Keratinocyte (primary cell): ENCODE measurements at places on chromosomes 4 and X.

DNA sequence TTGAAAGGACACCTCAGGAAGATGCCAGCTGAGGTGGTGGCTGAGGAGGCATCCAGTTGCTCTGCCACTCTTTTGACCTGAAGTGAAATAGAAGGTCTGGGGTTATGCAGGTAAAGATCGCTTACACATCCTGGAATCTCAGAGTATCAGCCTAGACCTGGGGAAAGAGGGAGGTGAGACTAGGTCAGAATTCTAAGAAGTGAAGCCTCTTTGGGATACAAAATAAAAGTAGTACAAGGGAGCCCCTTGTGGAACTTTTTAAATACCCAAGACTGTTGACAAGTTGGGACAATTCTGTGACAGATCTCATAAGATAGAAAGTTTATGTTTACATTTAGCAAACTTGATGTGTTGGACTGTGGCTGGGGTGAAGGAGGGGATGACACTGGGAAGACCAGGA is 263.1 kb downstream of the SPRY1 start:
- DNase-seq = no peak

DNA sequence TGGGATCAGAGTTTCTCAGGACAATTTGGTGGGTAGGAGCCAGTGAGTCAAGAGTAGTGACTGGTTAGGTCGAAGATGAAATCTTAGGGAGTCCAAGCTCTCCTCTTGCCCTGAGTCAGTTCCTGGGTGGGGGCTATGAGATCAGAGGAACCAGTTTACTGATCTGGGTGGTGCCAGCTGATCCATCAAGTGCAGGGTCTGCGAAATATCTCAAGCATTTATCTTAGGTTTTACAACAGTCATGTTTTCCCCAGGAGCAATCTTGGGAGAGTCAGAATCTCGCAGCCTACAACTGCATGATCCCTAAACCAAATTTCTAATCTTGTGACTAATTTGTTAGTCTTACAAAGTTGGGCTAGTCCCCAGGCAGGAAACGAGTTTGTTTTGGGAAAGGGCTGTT is 1833.2 kb upstream of the PCDH7 start:
- no peak for DNase-seq

DNA sequence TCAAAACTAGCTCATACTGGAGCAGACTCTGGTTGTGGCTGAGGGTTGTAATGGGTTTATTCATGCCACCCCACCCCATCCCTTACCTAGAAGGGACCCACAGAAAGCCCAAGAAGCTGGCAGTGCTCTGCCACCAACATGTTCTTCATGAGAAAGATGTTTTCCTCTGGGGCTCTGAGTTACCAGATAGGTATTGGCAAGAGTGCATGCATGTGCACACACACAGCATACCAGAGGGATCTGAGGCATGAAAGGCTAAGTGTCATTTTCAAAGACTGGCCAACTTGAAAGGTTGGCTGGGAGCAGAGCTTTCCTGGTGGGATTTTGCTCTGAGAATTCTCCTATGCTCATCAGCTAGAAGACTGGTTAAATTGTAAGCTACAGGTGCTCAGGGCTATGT is 65.2 kb downstream of the PHOX2B start:
- DNase-seq = no peak

- no peak for DNase-seq
Observed at GRCh38 chr4:14990484-14990883, 11.8 kb upstream of the CPEB2 start.

- peak; percentile 73 for DNase-seq
Observed at GRCh38 chr4:7677799-7678301, 243.1 kb upstream of the PSAPL1 start.

DNA sequence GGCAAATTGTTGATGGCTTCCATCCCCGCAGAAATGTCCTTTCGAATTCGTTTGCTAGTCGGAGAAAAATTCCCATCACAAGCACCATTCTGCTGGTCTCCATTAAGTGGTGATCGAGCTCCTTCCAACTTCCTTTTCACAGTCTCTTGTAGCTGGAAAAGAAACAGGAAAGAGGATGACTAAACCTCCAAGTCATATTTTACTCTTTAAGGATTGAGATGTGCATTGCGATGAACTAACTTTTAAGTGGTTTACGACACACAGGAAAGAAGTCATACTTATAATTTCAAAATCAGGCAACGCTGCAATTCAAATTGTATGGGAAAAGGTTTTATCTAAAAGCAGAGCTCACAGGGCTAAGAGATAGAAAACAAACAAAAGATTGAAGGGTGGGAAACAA is 225.2 kb downstream of the MGST2 start:
- DNase-seq = no peak

DNA sequence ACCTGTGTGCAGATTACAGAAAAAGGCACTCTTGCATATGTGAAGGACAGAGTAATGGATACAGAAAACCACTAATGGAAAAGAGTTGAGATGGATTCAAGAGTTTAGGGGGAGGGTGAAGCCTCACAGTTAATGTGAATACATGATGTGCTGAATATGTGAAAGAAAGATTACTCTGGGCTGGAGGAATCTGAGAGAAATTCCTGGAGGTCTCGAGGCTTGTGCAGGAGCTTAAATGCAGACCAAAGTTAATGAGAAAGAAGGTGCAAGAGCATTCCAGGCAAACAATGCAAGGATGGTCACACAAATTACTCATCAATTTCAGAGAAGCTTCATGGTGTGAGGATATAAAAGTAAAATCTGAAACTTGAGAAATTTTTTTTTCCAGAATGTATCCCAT is 768.8 kb downstream of the STPG2 start:
- no peak for DNase-seq

- no peak for DNase-seq
Observed at GRCh38 chr4:83109480-83110222, 4.9 kb downstream of the PLAC8 start.

DNA sequence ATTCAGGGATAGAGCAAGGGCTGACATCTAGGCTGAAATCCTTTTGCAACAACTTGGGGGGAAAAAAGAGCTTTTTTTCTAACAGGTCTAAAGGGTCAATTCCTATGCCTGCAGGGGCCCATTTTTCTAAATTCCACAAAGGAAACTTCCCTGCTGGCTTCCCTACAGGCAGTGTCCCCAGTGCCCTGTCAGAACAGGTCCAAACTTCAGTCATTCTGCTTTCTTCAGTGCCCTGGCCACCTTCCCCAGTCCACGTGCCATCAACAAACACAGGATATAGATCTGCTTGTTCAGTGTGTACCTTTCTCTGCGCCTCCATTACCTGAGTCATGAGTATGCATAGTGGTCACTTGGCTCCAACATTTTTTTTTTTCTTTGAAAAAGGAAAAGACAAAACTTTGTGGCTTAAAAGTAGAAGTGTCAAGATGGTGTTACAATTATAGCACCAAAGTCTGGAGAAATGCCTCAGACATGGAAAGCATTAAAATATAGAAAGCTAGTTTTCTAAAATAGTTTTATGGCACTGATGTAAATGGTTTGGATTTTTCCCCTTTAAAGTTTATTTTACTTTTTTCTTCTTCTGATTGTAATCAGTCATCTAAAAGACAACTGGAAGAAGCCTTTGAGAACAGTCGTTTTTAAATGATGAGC is 84.0 kb upstream of the JADE1 start:
- no peak for DNase-seq

- DNase-seq = no peak
Observed at GRCh38 chr4:73104695-73105094, 35.2 kb upstream of the COX18 start.

DNA sequence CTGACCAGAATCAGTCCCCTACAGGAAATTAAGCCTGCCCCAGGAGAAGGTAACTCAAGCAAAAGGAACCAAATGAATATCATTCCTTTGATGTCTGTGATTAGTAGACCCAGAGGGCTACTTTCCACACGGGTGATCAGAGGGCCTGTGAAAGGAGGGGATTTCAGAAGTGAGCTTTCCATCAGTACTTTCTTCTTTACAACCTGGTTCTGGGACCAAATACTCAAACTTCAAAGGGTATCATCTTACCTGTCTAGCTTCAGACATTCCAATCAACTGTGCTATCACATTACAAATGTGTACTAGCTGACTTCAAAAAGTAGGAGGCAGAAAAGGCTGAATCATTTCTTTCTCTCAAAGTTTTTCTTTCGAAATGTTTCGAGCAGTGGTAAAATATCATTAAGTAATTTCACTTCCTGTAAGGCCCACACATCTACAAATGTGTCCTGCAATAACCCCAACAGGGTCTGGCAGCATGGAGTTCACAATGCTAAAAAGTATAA is 23.9 kb downstream of the ACSL4 start:
- DNase-seq = no peak

DNA sequence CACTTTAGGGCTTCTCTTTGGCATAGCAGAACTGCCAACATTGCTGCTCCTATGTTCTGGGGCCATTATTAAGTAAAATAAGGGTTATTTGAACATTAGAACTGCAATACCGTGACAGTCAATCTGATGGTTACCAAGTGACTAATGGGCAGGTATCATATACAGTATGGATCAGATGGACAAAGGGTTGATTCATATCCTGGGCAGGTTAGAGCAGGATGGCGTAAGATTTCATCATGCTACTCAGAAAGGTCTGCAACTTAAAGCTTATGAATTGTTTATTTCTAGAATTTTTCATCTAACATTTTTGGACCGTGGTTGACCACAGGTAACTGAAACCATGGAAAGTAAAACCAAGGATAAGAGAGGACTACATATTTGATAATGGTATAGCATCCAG is 40.9 kb downstream of the BRCC3 start:
- no peak for DNase-seq

- no peak for DNase-seq
Observed at GRCh38 chr4:40270609-40271008, 64.5 kb upstream of the CHRNA9 start.

- DNase-seq = no peak
Observed at GRCh38 chr4:138560448-138560847, 318.3 kb upstream of the SLC7A11 start.

- DNase-seq = no peak
Observed at GRCh38 chr4:80226094-80226493, 28.8 kb downstream of the PRDM8 start.

GRCh38 chr4:162510115-162510514 is 346.3 kb upstream of the FSTL5 start:
- DNase-seq = no peak

- no peak for DNase-seq
Observed at GRCh38 chrX:51852621-51853020, 40.8 kb upstream of the MAGED1 start.

DNA sequence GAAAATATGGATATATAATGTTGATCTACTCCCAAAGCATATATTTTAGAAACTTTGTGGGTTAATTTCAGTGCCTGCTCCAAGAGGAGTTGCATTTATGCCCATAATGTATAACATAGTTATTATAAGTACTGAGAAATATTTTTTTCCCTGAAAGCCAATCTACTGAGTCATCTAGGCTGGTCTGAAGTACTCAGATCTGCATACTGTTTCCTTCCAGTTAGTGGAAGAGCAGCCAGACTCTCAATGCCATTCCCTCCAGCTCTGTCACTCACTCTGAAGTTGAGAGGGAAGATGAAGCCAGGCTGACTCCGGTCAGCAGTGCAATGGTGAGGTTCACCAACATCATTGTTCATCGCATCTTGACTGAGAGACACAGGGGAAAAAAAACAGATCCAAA is 505.1 kb downstream of the PPARGC1A start:
- DNase-seq = no peak

GRCh38 chr4:123168812-123169211 is 227.8 kb upstream of the SPRY1 start:
- no peak for DNase-seq

GRCh38 chr4:186939226-186939625 is 215.6 kb upstream of the FAT1 start:
- DNase-seq = no peak

DNA sequence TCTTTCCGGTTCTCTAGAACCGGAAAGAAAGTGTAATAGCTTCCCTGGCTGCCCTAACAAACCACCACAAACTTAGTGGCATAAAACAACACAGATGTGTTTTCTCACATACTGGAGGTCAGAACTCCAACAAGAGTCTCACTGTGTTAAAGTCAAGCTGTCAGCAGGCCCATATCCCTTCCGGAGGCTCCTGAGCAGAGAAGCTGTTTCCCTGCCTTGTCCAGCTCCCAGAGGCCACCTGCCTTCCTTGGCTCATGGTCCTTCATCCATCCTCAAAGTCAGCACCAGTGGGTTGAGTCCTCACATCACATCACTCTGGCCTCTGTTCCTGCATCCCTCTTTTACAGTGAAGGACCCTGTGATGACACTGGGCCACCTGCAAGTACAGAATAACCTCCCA is 49.8 kb upstream of the HMX1 start:
- DNase-seq = no peak

- DNase-seq = no peak
Observed at GRCh38 chr4:16119981-16120380, 36.2 kb upstream of the PROM1 start.
